ENCODE measurements at places on chromosomes 6 and 20.
A peak's percentile ranks its signal among the peaks of the same experiment; 100 is the strongest.

DNA sequence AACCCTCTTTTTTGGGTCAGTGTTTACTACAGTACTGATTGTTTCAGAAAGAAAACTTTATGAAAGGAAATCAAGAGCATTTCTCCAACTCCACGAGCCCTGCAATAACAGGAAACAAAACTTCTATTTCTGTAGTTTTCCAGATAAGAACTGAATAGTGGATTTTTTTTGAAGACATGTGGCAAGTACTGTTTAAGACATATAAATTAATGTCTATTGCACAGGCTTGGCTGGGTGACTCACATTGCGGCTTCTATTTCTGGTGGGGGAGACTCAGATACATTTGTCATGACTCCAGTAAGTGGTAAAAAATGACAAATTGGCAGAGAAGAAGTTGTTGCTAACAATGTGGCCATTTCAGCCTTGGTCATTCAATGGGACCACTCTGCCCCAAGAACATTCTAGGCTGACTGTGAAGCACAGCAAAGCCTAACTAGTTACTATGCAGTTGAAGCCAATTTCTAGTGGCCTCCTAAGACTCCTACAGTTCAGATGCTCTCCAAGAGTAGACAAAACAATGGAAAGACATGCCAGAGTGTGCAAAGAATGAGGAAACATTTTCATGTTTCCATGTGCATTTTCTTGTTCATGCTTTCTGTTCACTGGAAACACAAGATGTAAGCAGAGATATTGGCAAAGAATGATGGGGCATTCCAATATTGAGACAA, 200.9 kb downstream of the EDN1 start:
- DNase-seq: no peak

GRCh38 chr20:45094201-45094600, 6.7 kb downstream of the KCNS1 start:
- DNase-seq: no peak

- DNase-seq: no peak
Observed at GRCh38 chr6:73898599-73898998, 202.6 kb downstream of the CD109 start.

DNA sequence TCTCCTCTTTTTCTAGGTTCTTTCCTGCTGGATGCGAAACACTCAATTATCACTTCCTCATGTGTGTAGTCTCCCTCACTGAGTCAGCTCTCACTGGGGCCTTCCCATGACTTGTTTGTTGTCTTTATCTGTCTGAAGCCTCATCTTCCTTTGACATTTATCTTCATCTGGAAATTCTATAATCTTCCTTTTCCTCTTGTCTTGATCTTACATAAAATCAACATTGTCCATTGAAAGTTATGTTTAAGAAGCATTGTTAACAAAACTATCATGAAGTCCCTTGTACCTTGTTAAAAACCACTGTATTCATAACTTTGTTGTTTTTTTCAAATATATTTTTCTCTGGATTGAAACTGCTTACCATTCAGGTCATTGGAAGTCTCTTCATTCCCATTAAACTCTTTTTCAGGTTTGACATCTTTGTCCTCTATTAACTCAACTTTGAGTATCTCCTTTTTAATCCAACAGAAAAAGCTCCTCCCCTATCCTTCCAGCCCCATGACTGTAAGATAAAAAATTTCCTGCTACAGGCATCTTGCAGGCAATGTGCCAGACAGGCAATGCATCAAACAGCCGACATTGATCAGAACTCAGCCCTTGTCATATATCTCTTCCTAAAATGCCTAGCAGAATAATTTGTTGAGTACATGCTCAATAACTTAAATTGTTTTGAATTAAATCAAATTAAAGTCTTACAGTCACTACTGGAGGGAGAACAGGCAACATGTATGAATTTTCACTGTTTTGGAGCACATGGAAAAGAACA, 34.8 kb downstream of the MYLIP start:
- no peak for DNase-seq

DNA sequence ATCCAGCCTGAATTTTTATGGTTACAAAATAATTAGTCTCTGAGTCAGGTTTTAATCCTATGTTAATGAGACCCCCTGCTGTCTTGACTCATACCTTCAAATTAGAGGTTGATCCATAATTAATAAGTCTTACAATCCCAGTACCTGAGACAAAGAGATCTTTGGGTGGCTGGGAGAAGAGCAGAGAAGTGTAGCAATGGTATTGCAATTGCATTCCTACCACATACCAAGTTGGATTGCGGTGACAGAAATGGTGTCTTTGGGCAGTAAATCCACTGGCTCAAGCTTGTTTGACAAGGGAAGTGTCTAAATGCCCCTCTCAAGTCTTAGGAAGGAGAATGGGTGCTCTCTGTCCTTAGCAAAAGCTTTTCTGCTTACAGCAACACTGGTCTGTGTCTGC, 150.4 kb downstream of the BTBD3 start:
- DNase-seq: no peak

DNA sequence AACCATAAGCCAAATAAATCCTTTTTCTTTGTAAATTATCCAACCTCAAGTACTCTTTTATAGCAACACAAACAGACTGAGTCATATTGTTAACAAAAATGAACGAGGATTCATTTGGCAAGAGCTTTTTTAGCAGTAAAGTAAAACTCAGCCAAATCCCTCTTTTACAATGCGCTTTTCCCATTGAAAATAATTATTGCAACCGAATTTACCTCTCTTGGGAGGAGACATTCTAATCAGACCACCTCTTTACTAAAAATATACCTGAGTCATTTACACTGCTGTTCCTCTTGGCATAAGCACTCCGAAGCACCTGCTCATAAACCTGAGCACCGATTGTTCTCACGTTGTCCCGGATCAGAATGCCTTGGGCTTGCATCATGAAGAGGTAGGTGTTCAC, 57.4 kb downstream of the B4GALT5 start:
- no peak for DNase-seq

DNA sequence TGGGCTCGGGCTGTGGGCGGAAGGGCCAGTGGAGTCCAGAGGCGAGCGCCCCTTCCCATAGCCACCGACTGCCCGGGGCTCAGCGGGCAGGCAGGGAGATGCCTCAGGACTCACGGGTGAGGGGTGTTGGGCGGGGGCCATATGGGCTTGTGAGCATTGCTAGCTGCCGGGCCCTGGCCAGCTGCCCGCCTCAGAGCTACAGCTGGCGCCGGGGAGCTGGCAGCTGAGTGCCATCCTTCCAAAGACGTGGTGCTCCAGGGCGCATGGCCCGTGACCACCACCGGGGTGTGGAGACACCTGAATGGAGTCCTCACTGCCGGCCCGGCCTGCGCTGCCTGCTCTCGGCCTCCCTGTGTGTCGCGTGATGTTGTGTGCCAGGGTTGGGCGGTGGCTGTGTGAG, 10.6 kb upstream of the RBBP8NL start:
- DNase-seq: no peak

GRCh38 chr6:14806101-14806500, 439.8 kb upstream of the JARID2 start:
- no peak for DNase-seq

DNA sequence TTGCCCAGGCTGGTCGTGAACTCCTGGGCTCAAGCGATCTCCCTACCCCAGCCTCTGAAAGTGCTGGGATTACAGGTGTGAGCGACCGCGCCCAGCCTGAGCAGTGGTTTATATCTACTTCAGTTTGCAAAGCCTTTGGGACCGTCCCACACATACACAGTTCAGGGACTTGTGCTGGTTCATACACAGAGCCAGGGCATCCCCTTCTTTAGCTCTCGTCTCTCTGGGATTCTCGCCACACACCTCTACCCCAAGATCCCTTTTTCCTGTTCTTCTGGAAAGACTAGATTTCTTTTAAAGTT, 12.5 kb downstream of the CAP2 start:
- DNase-seq: no peak

DNA sequence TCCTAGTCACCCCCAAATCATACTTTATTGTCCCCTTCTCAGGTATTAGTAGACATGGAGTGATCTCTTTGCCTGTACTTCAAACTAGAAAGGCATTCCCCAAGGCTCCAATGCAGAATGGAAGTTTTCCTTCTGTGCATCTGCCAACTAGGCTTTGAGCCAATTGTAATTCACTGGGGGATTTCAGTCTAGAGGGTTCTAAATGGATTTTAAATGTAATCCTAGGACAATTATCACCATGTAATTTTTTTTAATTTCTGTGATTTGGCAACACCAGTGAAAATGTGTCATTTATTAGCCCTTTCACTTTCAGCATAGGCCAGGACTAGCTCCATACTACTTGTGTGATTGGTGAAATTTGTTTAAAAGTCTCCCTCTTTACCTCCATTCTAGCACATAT, 557.6 kb upstream of the MARCKS start:
- DNase-seq: no peak

DNA sequence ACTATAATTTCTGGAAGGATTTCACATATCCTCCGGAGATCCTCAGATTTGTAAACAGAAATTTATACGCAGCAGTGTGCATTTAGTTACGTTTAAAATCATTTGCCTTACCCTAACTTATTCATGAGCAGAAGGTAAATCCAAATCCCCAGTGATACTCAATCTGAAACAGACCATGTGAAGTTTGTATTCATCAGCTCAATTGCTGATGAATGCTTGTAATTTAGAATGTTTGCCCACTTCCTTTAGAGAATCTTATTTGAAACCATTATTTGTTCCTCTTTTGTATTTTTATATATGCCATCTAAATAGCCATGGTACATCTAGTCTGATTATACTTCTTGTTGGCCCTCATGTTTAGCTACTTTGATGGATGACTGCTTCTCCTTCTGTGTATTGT, 15.4 kb downstream of the TAAR1 start:
- no peak for DNase-seq

DNA sequence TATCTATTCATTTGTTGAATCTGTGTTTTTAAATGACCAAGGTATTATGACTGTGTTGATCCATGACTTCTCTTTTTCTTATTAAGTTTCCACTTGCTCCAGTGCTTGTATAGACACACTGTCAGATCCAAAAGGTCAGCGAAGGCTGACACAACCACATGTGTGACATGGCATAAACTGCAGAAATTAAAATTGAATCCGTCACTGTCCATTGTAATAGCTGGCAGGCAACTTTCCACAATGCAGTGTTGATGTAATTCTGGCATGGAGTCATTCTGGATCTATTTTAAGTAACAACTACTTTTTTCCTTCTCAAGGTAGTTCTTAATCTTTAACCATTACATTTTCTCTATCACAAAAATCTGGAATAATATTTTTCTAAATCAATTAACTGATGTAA, 145.3 kb downstream of the AIG1 start:
- DNase-seq: peak; percentile 19

DNA sequence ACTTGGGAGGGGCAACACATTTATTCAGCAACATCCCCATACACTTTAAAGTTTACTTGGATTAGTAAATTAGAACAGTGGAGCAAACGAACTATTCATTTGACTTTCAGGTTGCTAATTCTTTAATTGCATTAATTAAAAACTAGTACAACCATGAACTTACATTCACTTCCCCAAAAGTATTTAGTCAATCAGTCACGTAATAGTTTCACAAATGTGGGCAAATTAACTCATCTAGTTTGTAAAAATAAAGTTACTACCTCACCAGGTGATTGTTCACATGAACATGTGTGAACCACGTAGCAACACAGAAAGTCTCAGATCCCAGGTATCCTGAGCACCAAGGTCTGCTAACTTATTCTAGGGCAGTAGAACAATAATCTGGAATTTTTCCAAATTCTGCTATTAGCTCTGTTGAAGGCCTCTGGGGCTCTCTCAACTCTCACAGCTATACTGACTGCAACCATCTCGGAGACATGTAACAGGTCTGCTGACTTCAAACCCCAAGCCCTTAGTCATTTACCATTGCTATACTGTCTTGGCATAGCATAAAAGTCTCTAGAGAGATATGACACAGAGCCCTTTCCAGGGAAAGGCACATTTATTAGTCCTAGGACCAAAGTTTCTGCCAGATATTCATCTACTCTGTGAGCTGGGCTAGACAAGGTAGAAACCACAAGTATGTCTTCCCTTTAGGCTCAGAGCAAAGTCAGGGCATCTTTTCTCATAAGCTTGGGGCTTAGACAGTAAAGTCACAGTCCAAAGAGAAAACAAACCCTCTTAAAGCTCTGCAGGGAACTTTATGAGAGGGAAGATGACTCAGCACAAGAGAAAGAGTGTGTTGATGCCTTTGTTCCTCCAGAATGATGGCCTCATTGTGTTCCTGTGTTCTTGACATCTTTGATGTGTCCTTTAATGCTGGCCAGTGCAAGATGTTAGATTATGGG, 50.9 kb upstream of the CCDC28A start:
- no peak for DNase-seq

DNA sequence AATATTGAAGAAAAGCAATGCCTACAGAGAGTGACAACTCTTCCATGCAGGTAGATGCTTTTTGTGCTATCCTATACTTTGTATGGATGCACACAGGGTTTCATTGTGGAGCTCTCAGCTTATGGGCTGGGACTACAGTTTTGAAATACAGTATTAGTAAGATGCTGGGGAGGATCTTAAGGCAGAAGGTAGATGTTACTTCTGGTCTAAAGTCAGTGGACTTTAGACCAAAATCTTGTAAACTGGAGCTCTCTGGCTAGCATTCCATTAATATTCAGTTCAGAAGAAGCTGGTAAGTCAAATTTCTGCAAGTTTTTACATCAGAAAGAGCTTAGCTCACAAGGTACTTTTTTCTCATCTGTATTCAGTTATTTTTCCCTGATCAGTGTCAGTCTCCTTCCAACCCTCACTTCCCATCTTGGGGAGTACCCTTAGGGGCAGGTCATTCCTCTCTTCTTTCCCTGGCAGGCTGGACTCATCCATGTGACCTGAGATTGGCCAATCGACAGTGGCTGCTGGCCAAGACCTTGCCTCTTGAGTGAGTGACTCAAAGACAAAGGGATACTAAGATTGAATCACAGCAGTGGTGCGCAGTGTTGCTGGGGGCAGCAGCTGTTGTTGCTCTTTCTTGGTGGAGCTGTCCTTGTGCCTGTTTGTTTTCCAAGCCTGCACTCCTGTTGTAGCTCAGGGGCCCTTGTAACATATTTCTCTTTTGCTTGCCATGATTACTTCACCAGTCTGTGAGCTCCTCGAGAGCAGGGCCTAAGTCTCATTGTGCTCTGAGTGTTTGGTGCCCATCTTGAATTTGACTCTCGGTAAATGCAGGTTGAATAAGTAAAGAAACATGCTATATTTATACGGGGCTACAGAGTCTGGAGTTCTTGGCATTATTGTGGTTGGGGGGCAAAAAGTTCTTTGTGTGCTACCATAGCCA, 2.8 kb upstream of the PHF20 start:
- DNase-seq: peak; percentile 96

GRCh38 chr6:131967948-131968347, 16.8 kb upstream of the CCN2 start:
- DNase-seq: no peak

- no peak for DNase-seq
Observed at GRCh38 chr6:138973466-138974153, 14.4 kb downstream of the REPS1 start.

- no peak for DNase-seq
Observed at GRCh38 chr20:38222231-38222922, 38.2 kb downstream of the KIAA1755 start.

DNA sequence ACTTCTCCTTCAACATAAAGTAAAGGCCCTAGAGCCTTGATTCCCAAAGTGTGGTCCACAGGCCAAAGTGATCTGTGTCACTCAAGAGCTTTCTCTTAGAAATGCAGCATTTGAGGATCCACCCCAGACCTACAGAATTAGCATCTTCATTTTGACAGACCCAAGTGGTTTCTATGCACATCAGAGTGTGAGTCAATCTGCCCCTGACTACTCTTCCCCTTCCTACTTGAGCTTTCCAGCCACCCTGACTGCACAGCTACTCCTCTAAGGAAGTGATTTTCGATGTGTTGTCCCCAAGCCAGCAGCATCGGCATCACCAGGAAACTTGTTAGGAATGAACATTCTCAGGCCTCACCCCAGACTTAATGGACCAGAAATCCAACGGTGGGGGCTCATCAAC, 2.6 kb downstream of the MEP1A start:
- no peak for DNase-seq

GRCh38 chr6:30066082-30066481, 916 bp upstream of the PPP1R11 start:
- no peak for DNase-seq
